HAP-1 (cell line): ENCODE measurements at places on chromosomes 6 and 20.
A peak's percentile ranks its signal among the peaks of the same experiment; 100 is the strongest.

GRCh38 chr20:574297-574942 lies 30.8 kb upstream of the CSNK2A1 start:
- DNase-seq, result no peak

- no peak for DNase-seq
These were observed 36.3 kb upstream of the VEGFA start for GRCh38 chr6:43733471-43734293.

- DNase-seq, result peak; percentile 44
These were observed 3.5 kb downstream of the SCML4 start for GRCh38 chr6:107820338-107821261.

DNA sequence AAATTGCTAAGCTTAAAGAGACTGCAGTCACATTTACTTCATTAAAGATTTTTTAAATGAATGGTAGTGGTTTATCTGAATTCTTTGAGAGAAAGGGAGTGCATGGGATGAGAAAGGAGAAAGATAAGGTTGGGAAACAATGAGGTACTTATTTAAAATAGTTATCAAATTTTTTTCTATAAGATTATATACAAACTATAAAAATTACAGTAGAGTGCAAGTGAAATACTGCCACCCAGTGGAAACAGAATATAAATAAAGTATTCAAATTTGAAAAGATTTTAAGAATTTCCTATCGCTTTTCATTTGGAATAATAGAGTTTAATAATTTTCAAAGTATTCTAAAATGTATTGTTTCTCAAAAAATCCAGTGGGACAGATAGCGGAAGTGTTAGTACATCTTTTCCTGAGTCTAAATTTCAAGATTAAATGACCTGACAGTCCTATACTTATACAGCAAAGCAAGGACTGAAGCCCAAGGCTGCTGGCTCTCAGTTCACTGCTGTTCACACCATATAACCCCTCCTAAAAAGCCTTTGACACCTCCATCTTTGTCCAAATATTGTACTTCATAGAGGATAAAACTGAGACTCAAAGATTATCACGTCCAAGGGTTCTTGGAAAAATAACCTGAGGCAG lies 31.1 kb downstream of the EPM2A start:
- DNase-seq, result no peak
